ENCODE measurements at places on chromosomes 1 and 21. TPM values are rescaled to one million over a fixed set of nuclear protein-coding genes. Genes with fewer than 3 reads are reported as not detected.

PLOD1 gene
- total RNA-seq: 89.5 TPM

TSPAN1 gene
- 61.2 TPM for total RNA-seq

DNA sequence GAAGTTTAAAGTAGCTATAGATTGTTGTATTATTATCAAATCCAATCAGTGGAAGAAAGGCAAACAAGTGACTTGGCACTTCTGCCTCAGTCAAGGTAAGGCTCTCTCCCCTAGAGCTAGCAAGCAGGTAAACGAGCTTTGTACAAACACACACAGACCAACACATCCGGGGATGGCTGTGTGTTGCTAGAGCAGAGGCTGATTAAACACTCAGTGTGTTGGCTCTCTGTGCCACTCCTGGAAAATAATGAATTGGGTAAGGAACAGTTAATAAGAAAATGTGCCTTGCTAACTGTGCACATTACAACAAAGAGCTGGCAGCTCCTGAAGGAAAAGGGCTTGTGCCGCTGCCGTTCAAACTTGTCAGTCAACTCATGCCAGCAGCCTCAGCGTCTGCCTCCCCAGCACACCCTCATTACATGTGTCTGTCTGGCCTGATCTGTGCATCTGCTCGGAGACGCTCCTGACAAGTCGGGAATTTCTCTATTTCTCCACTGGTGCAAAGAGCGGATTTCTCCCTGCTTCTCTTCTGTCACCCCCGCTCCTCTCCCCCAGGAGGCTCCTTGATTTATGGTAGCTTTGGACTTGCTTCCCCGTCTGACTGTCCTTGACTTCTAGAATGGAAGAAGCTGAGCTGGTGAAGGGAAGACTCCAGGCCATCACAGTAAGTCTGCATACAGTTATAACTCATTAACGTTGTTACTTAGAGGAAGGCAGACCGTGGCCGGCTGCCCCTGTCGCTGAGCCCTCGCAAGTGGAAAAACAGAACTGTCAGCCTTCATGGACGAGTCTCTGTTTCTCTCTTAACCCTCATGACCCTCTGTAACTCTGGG, at the start of gene PALMD:
Gene PALMD, plus strand, starts transcription at position 415 of the 833 bp plus-strand sequence. Its CDS starts 205 bp downstream, at position 620.
- DNase-seq: peak; percentile 61
- H3K4me3 ChIP-seq: peak within 1 kb of the TSS; percentile 29
- no peaks in the 10 kb centered on the region for H3K27me3 ChIP-seq
- H3K27ac ChIP-seq: peak within 1 kb of the TSS; percentile 71
- H3K4me1 ChIP-seq: peaks cover 34% of the 10 kb centered on the region

HOOK1 gene
- 13.2 TPM for total RNA-seq

DNA sequence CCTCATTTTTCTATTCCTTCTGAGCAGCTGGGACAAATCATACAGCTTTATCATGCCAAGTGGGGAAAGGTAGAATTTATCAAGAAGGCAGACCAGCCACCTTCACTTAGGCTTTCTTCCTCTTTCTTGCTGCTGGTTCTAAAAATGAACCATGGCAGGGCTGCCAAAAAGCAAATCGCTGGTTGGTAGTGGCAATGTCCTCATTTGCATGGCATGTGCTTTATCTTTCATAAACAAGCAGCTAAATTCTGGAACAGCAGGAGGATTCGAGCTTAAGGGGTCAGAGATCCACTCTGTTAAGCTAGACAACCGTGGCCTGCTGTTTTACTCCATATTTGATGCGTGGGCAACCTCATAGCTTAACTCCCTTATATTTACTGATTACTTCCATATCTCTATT, 91.3 kb downstream of the RPE65 start:
- DNase-seq: no peak
- H3K36me3 ChIP-seq: no peaks in the 10 kb centered on the region
- no peak overlapping the region for H3K4me3 ChIP-seq
- H3K27me3 ChIP-seq: no peaks in the 10 kb centered on the region
- no peaks in the 10 kb centered on the region for H3K4me1 ChIP-seq

CHRM3 gene
- 9.6 TPM for total RNA-seq

DNA sequence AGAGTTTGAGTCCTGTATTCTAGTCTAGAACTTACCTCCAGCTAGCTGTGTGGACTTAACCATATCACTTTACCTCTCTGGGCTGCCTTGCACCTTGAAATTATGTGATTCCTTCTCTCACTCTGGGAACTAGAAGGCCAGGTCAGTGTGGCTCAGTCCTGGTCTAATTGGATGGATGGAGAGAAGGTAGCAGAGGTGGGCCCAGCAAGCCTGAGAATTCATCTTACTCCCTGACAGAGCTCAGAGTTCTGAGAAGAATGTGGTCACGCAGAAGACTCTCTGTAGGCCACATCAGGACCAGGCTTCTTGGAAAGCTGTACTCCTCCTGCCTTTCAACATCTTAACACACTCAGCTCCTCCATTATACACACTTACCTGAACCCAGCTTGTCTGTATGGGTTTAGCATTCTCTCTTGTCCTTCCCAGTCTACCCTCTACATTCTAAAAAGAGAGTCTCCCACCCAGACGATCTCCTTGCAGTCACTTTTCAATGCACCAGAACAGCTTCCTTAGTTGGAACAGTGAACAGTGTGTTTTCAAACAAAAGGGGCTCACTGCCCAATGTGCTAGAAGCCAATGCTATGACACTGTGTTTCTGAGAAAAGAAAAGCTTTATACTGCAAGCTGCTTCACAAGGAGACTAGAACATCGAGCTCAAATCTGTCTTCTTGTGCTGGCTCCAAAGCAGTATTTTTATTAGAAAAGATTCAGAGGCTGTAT, 60.5 kb downstream of the CAPN9 start:
- DNase-seq: no peak
- no peak overlapping the region for H3K4me3 ChIP-seq
- H3K27ac ChIP-seq: no peak overlapping the region
- H3K36me3 ChIP-seq: no peaks in the 10 kb centered on the region
- H3K4me1 ChIP-seq: no peaks in the 10 kb centered on the region
- H3K27me3 ChIP-seq: no peaks in the 10 kb centered on the region

PIK3R3 gene
- 17.9 TPM for total RNA-seq

DNA sequence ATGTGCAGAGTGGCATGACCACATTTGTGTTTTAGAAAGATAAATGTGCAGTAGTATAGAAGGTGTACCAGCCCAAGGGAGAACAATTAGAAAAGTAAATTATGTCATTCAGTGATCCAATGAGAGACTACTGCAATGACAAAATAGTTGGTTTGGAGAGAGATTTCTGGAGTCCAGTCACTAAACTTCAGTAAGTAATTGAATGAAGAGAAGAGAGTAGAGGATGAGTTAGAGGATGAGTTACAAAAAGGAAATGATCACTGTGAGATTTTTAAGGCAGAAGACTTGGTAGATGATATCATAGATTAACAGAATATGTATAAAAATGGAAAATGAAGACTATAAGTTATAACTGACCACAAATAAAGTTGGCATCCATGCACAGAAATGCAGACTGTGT, 8.4 kb downstream of the CR2 start:
- no peaks in the 10 kb centered on the region for H3K36me3 ChIP-seq
- no peak overlapping the region for H3K4me3 ChIP-seq
- H3K27me3 ChIP-seq: no peaks in the 10 kb centered on the region
- no peak for DNase-seq

RNU1-1 gene
- total RNA-seq: under 0.01 TPM

GRCh38 chr21:45530423-45531113, 11.7 kb downstream of the SLC19A1 start:
- no peak overlapping the region for H3K4me3 ChIP-seq
- no peaks in the 10 kb centered on the region for H3K36me3 ChIP-seq
- no peaks in the 10 kb centered on the region for H3K27me3 ChIP-seq
- DNase-seq: peak; percentile 1

IL20 gene
- total RNA-seq: not detected

DNA sequence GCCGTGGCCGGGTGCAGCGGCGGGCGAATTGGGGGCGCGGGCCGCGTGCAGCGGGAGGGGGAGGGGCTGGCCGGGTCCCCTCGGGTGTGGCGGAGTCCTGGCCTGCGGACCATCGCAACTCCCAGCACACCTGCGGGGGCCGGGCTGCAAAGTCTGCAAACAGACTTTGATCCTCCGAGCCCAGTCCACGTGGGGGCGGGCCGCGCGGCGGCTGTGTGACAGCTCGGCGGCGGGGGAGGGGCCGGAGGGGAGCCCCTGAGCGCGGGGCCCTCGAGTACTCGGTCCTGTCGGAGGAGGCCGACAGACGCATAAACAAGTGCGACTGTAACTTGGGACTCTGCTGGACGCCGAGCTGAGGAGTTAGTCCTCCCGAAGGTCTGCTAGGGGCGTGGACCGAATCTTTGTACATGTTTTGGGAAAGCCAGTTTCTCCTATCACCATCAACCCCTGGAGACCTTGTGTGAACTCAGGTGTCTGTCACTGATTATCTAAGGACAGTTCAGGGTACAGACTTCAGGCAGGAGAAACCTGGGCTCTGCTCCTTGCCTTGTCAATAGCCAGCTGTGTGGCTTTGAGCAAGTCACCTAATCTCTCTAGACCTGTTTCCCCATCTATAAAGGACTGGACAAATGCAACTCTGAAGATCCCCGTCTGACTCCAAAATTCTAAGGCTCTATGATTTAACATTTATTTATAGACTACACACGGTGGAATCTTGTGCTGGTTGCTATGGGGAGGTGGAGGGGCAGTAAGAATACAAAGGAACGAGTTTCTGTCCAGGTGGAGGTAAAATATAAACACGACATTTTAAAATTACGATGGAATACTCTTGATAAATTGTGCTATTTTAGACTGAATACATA, 710 bp upstream of the SLC30A1 start:
- no peaks in the 10 kb centered on the region for H3K27me3 ChIP-seq
- H3K4me1 ChIP-seq: peaks cover 15% of the 10 kb centered on the region
- peak overlapping the region; percentile 70 for H3K4me3 ChIP-seq
- H3K36me3 ChIP-seq: peaks cover 8% of the 10 kb centered on the region
- DNase-seq: peak; percentile 92

DNA sequence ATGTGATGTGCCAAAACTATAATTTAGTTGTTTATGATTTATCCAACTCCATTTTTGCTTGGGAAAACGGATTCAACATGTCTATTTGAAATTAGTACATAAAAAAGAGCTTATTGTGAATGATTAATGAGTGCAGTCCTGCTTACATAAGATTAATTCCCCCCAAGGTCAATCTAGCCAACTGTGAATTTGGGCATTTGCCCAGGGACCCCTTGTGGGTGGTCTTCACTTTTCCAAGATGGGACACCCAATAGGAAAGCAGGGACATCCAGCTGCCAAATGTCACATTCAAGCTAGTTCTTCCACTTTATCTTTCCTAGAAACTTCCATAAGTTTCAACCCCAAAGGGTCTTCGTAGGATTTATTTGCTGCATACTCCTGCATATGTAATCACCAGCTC, 362.4 kb upstream of the PKN2 start:
- no peak overlapping the region for H3K4me3 ChIP-seq
- no peak overlapping the region for H3K27ac ChIP-seq
- DNase-seq: no peak
- H3K4me1 ChIP-seq: no peaks in the 10 kb centered on the region
- no peaks in the 10 kb centered on the region for H3K27me3 ChIP-seq

MEX3A gene
- total RNA-seq: 0.17 TPM

RWDD3 gene
- total RNA-seq: 20.6 TPM

Measured in thyroid gland (tissue), 4 donors.